Stomach (tissue), 19 donors: ENCODE measurements at places on chromosomes 12 and 14. TPM values are rescaled to one million over a fixed set of nuclear protein-coding genes. Genes with fewer than 3 reads are reported as not detected.

GRCh38 chr12:68440068-68440581 lies 108.0 kb upstream of the MDM1 start:
- H3K36me3 ChIP-seq = no peaks in the 10 kb centered on the region
- peaks cover 14% of the 10 kb centered on the region for H3K4me1 ChIP-seq
- no peak overlapping the region for H3K27ac ChIP-seq
- no peak for DNase-seq
- no peaks in the 10 kb centered on the region for H3K27me3 ChIP-seq

GRCh38 chr14:97603201-97603600 lies 806.0 kb downstream of the VRK1 start:
- no peaks in the 10 kb centered on the region for H3K4me1 ChIP-seq
- no peak overlapping the region for H3K4me3 ChIP-seq

Gene BCL11B
- 2.2 TPM for total RNA-seq

Gene PTPRR
- total RNA-seq = not detected

DNA sequence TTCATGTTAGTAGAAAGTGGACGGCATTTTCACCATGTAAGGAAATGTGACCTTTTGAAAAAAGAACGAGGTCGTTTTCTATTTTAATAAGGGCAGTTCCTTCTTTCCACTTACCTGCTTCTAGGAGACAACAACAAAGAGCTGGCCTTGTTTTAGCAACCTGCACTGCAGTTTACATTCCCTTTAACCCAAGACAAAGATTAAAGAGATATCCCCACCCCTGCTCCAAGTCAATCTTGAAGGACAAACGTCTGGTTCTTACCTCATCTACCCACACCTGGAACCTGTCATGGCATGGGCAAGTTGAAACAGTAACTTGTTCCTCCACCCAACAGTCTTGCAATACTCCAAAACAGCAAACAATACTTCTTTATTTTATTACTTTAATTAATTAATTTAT lies 32.7 kb downstream of the ZCCHC8 start:
- peaks cover 5% of the 10 kb centered on the region for H3K4me1 ChIP-seq
- DNase-seq = peak; percentile 70
- no peak overlapping the region for H3K27ac ChIP-seq
- H3K4me3 ChIP-seq = no peak overlapping the region

GRCh38 chr12:132181570-132182200 lies 37.4 kb downstream of the NOC4L start:
- no peaks in the 10 kb centered on the region for H3K36me3 ChIP-seq
- DNase-seq = no peak
- H3K4me3 ChIP-seq = no peak overlapping the region
- H3K27me3 ChIP-seq = peaks cover 48% of the 10 kb centered on the region
- no peak overlapping the region for H3K27ac ChIP-seq

Gene INSM2
- not detected for total RNA-seq

Gene REP15
- total RNA-seq = 38.2 TPM

DNA sequence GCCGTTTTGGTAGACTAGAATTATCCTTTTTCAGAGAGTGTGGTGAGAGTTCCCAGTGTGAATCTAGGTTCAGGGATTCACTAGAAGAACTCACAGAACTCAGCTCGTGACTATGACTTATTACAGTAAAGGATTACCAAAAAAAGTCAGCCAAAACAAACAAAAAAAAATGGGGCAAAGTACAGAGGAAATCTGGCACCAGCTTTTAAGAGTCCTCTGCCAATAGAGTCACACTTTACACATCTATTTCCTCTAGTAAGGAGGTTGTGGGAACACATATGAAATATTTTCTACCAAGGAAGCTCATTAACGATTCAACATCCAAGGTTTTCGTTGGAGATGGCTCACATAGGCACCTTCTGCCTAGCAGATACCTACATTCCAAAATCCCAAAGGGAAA lies 28.2 kb downstream of the TSPAN19 start:
- no peak overlapping the region for H3K27ac ChIP-seq

DNA sequence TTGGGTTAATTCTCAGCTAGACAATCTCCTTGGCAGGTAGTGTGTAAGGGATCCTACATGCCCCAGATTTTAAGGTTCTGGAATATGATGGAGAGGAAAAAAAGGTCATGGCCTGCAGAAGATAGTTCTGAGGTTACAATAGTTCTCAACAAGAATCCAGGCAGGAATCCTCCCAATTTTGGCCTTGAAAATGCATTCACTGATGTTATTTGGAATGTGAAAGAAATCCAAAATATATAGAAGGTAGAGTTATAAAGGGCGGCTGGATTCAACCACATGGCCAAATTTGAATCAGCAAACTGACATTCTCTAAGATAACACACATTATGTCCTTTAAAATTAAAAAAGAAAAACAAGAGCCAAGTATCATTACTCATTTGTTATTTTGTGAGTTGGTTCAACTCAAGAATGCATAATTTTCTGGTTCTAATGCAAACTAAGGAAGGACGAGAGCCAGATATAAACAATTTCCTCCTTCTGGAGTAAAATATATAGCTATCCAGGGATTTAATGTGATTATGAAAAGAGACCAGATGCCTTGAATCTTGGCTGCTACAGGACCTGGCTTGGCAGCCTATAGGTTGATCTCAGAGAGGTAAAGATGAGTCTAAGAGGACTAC lies 177.0 kb upstream of the G2E3 start:
- H3K36me3 ChIP-seq = no peaks in the 10 kb centered on the region
- no peaks in the 10 kb centered on the region for H3K27me3 ChIP-seq
- no peak for DNase-seq
- H3K4me1 ChIP-seq = no peaks in the 10 kb centered on the region
- no peak overlapping the region for H3K4me3 ChIP-seq
- H3K27ac ChIP-seq = no peak overlapping the region

Gene APOLD1
- 10.0 TPM for total RNA-seq

Gene ACACB
- 84.1 TPM for total RNA-seq

Gene NUDT14
- total RNA-seq = 62.6 TPM

GRCh38 chr12:57127726-57128518 lies at the start of gene LRP1:
LRP1 (plus strand) TSS chr12:57128483; CDS start chr12:57128965, 482 bp downstream.
- DNase-seq = peak; percentile 83
- H3K4me1 ChIP-seq = peaks cover 48% of the 10 kb centered on the region
- peak within 1 kb of the TSS; percentile 68 for H3K4me3 ChIP-seq
- no peaks in the 10 kb centered on the region for H3K36me3 ChIP-seq

Gene C14orf132
- 17.5 TPM for total RNA-seq

Gene GLIPR1L1
- total RNA-seq = not detected

DNA sequence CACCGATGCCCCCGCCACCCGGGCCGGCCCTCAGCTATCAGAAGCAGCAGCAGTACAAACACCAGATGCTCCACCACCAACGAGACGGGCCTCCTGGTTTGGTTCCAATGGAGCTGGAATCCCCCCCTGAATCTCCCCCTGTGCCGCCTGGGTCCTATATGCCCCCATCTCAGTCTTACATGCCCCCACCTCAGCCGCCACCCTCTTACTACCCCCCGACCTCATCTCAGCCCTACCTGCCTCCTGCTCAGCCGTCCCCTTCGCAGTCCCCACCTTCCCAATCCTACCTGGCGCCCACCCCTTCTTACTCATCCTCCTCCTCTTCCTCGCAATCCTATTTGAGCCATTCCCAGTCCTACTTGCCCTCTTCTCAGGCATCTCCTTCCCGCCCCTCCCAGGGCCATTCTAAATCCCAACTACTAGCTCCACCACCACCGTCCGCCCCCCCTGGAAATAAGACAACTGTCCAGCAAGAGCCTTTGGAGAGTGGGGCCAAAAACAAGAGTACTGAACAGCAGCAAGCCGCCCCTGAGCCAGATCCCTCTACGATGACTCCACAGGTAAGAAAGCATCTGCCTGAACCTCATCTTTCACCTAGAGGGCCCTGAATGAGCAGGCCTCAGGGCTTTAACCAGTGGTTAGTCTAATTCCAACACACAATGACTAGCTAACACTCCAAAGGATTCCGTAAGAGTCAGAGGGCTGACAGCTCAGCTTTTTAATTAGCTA lies 851 bp downstream of the YLPM1 start:
- H3K36me3 ChIP-seq = no peaks in the 10 kb centered on the region
- no peaks in the 10 kb centered on the region for H3K27me3 ChIP-seq

Gene SLC25A47
- total RNA-seq = not detected

Gene ACRBP
- total RNA-seq = 2.2 TPM

GRCh38 chr12:119308708-119309456 lies 25.6 kb upstream of the CCDC60 start:
- no peak overlapping the region for H3K27ac ChIP-seq
- H3K4me3 ChIP-seq = no peak overlapping the region
- DNase-seq = peak; percentile 60

DNA sequence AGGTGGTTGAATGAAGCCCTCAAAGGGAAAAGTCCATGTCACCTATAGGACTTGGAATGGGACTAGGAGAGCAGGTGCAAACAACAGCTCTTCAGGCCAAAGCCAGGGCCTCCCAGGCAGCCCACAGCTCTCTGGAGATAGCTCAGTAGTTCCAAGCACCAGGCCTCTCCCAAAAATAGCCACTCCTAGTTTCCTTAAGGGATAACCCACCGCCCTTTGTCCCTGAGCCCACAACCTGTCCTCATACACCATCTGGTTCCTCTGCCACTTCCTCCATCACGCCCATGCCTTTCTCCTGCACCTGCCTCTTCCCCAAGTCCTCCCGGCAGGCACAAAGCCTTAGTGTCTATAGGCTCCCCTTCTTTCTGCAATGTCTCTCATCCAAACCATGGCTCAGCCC lies 2.1 kb downstream of the RAB15 start:
- no peak overlapping the region for H3K27ac ChIP-seq
- H3K27me3 ChIP-seq = peaks cover 12% of the 10 kb centered on the region
- no peak for DNase-seq
- H3K36me3 ChIP-seq = no peaks in the 10 kb centered on the region
- no peak overlapping the region for H3K4me3 ChIP-seq
- H3K4me1 ChIP-seq = peaks cover 25% of the 10 kb centered on the region

- H3K27me3 ChIP-seq = peaks cover 18% of the 10 kb centered on the region
- peak within 1 kb of the TSS; percentile 32 for H3K4me3 ChIP-seq
- no peak for DNase-seq
- no peak within 1 kb of the TSS for H3K27ac ChIP-seq
These were observed at the start of gene KCNK10 for GRCh38 chr14:88323086-88323522. KCNK10 (minus strand) TSS chr14:88323269; CDS start chr14:88322798, 471 bp downstream.
